Type B pancreatic cell (in vitro differentiated cells): ENCODE measurements at places on chromosomes 1 and 21. TPM values are rescaled to one million over a fixed set of nuclear protein-coding genes. Genes with fewer than 3 reads are reported as not detected.

PLA2G2D gene
- total RNA-seq: not detected in 2 replicates

PRR9 gene
- total RNA-seq: not detected in 2 replicates

NCAM2 gene
- 5.3 and 22.6 TPM in 2 replicates for total RNA-seq

MPZL1 gene
- 93.8 and 103 TPM in 2 replicates for total RNA-seq

AGRN gene
- 166 and 285 TPM in 2 replicates for total RNA-seq

KMO gene
- total RNA-seq: 0.17 and 1.1 TPM in 2 replicates

CFHR5 gene
- total RNA-seq: not detected in 2 replicates

GLMN gene
- total RNA-seq: 11.1 and 19.9 TPM in 2 replicates

DNA sequence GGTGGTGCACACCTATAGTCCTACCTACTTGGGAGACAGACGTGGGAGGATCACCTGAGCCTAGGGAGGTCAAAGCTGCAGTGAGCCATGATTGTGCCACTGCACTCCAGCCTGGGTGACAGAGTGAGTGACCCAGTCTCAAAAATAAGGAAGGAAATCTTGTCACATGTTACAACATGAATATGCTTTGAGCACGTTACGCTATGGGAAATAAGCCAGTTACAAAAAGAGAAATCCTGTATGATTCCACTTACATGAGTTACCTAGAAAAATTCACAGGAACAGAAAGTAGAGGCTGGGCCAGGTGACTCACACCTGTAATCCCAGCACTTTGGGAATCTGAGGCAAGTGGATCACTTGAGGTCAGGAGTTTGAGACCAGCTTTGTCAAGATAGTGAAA, 6.7 kb upstream of the PADI6 start:
- H3K27me3 ChIP-seq: peaks cover 19% of the 10 kb centered on the region
- no peaks in the 10 kb centered on the region for H3K4me1 ChIP-seq
- H3K4me3 ChIP-seq: no peak overlapping the region
- no peak overlapping the region for H3K27ac ChIP-seq

GRCh38 chr1:2528016-2528415, 1.6 kb upstream of the PANK4 start:
- H3K27me3 ChIP-seq: peaks cover 30% of the 10 kb centered on the region
- H3K27ac ChIP-seq: no peak overlapping the region
- H3K36me3 ChIP-seq: no peaks in the 10 kb centered on the region
- peaks cover 20% of the 10 kb centered on the region for H3K4me1 ChIP-seq
- DNase-seq: no peak

GRCh38 chr1:211281320-211282022, 22.3 kb downstream of the RCOR3 start:
- no peaks in the 10 kb centered on the region for H3K4me1 ChIP-seq
- H3K27me3 ChIP-seq: no peaks in the 10 kb centered on the region
- H3K36me3 ChIP-seq: peaks cover 26% of the 10 kb centered on the region

DNA sequence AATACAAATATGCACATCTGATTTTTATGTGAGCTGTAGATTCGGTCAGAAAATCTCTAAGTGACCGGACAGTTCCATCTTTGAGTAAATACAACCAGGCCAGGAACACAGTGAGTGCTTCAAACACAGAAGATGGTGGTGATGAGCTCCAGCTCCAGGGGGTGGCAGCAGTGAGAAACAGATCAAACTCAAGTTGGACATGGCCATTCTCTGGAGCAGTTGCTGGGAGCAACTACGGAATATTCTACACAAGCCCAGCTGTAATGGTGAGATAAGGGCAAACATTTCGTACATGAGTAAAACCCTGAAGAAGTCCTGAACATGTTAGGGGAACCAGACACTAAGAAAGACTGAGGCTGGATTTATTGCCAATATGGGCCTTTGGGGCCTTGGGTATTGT, 100.7 kb downstream of the BARHL2 start:
- no peak overlapping the region for H3K27ac ChIP-seq
- H3K36me3 ChIP-seq: no peaks in the 10 kb centered on the region
- H3K4me3 ChIP-seq: no peak overlapping the region
- H3K27me3 ChIP-seq: peaks cover 8% of the 10 kb centered on the region

DNA sequence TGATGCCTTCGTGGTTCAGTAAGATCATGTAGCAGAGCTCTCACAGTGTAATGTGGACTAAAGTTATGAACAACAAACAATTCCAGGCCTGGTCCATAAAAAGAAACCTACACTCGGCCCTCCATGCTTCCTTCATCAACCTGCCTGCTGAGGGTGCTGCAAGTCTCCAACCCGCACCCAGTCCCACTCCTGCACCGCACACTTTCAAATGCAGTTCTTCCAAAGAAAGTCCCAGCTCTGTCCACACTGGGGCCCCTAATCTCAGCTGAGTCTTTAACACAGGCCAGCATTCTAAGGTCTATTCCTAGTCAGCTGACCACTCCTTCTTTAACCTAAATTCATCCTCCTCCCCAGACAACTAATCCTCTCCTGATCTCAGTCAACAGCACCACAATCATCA, 71.5 kb upstream of the NR5A2 start:
- DNase-seq: no peak

DNA sequence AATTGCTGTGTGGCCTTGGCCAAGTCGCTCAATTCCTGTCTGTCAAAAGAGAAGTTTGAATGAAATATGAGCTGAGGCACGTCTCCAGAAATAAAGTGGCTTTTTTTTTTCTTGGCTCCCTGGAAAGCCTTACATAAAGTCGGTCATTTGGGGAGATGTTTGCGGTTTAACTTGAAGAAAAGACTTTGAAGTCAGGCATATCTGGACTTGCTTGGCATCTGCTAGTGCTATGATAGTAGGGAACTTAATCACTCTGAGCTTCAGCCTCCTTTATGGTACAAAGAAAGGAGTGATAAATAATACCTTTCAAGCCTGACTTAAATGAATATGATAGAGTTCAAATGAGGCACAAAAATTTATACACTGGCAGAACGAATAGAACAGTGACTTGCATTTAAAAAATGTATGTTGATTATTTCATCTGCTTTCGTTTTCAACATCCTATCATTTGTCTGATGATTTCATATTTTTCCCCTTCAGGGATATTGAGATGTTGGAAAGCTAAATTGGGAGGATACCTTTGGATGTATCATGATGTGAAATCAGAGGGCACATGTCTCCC, 60.2 kb downstream of the FASLG start:
- peaks cover 35% of the 10 kb centered on the region for H3K4me1 ChIP-seq
- DNase-seq: no peak
- peak overlapping the region; percentile 63 for H3K27ac ChIP-seq
- H3K27me3 ChIP-seq: no peaks in the 10 kb centered on the region

GRCh38 chr1:198776602-198777029, 137.8 kb downstream of the PTPRC start:
- H3K36me3 ChIP-seq: no peaks in the 10 kb centered on the region
- H3K27ac ChIP-seq: no peak overlapping the region

- H3K4me1 ChIP-seq: peaks cover 61% of the 10 kb centered on the region
- no peak overlapping the region for H3K4me3 ChIP-seq
- H3K36me3 ChIP-seq: no peaks in the 10 kb centered on the region
Observed at GRCh38 chr1:47575855-47576757, 138.3 kb downstream of the FOXD2 start.

- DNase-seq: no peak
- no peaks in the 10 kb centered on the region for H3K27me3 ChIP-seq
- peak overlapping the region; percentile 1 for H3K27ac ChIP-seq
- H3K36me3 ChIP-seq: no peaks in the 10 kb centered on the region
- H3K4me1 ChIP-seq: peaks cover 22% of the 10 kb centered on the region
- H3K4me3 ChIP-seq: no peak overlapping the region
Observed at GRCh38 chr1:172897738-172898137, 153.0 kb downstream of the TNFSF18 start.

GRCh38 chr1:23291706-23292105, 52.4 kb downstream of the HNRNPR start:
- DNase-seq: no peak
- no peak overlapping the region for H3K4me3 ChIP-seq
- H3K4me1 ChIP-seq: no peaks in the 10 kb centered on the region
- no peak overlapping the region for H3K27ac ChIP-seq
- peaks cover 16% of the 10 kb centered on the region for H3K36me3 ChIP-seq

DNA sequence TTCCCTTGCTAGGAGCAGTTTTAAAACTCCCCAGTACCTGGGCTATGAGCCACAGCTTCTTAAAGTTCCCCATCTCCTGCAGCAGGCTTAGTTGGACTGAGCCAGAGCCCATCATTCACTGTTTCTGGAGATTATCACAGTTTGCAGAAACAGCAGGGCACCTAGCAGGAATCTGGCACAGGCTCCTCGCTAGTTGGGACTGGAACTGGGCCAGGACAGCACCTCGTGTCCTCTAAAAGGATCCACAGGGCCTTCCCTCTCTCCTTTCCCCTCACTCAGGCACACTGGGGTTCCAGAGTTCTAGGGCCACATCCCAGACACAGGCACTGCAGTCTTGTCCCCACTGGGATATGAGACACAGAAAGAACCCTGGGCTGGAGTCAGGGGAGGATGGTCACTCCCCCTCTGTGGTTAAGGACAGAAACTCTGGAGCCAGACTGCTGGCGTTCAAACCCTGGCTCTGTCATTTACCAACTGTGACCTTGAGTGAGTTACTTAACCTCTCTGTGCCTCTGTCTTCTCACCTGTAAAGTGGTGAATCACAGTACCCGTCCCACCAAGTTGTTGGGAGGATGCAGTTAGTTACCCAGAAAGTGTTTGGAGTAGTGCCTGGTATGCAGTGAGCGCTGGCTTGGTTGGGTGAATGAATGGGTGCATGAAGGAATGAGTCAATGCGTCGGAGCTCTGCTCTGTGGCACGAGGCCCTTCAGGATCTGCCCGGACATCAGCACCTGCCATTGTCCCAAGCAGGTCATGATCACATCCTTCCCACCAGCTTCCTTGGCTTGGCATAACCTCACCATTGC, 18.8 kb upstream of the ECE1 start:
- H3K27me3 ChIP-seq: no peaks in the 10 kb centered on the region
- H3K4me1 ChIP-seq: peaks cover 57% of the 10 kb centered on the region
- no peak overlapping the region for H3K4me3 ChIP-seq
- H3K27ac ChIP-seq: no peak overlapping the region

GRCh38 chr1:112369392-112370285, 26.4 kb upstream of the CTTNBP2NL start:
- no peaks in the 10 kb centered on the region for H3K4me1 ChIP-seq
- no peaks in the 10 kb centered on the region for H3K36me3 ChIP-seq
- peaks cover 52% of the 10 kb centered on the region for H3K27me3 ChIP-seq
- no peak overlapping the region for H3K27ac ChIP-seq
- peak; percentile 90 for DNase-seq

DNA sequence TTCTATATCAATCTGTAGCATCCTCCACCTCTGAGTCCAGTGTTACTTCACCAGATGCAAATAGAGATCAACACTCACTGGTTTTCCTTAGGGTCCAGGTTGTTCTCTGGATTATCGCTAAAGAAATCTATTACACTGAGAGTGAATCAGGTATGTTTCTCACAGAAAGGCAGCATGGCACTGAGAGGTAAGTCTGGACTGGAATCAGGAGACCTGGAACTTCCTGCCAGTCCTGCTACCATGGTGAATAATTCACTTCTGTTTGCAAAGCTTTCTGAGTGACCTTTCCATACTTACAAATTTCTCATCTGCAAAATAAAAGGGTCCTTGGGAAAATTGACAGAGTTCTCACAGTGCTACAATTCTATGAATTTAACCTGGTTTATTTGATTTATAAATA, 1583.3 kb downstream of the MRPL39 start:
- no peaks in the 10 kb centered on the region for H3K27me3 ChIP-seq
- H3K27ac ChIP-seq: no peak overlapping the region
- H3K4me1 ChIP-seq: no peaks in the 10 kb centered on the region
- no peak overlapping the region for H3K4me3 ChIP-seq
- H3K36me3 ChIP-seq: no peaks in the 10 kb centered on the region

DNA sequence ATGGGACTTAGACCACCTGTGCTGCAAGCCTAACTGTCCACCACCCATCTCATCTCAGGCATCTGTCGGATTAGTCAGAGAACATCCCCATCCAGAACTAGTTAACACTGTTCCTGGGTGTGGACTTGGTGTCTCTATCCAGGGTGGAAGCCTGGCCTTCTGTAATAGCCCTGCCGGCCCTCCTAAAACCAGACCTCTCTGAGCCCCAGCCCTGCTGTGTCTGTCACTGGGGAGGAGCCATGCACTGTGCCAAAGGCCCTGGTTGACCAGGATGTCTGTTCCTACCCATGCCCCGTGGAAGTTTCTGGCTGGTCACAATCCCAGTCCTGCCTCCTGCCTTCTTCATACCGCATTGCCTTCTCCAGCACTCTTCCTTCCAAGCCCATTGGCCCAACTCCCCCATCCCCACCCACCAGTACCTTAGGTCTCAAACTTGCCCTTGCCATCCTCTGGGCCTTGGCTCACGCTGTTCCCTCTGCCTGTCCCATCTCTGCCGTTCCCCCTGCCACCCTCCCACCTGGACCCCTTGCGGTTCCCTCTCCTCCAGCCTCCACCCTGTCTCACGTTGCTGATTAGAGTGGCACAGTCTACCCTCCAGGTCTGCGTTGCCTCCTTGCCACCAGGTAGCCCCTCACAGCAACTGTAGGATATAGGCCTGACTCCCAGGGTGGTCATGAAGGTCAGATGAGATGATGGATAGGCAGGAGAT, 105.6 kb downstream of the EPHB2 start:
- H3K27ac ChIP-seq: no peak overlapping the region
- H3K27me3 ChIP-seq: no peaks in the 10 kb centered on the region
- no peaks in the 10 kb centered on the region for H3K36me3 ChIP-seq
- no peak for DNase-seq

DNA sequence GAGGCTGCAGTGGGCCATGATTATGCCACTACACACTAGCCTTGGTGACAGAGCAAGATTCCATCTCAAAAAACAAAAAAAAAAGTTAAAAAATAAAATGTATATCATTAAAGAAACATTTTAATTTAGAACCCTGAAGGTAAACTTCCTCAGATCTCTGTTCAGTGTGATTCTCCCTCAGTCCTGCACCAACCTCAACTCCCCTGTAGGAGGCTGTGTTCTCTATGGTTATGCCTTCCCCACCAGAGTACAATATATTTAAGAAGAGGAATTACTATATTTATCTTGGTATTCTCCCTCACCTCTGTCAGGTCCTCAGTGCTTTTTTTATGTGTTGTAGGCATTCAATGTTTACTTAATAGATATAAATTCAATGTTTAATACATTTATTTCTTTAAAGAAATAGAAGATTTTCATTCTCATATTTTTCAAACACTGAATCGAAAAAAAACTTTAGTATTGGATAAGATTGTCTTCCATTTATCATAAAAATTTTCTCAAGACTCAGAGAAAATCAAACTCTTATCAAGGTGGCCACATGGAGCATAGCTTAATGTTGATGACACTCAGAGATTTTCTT, 4.8 kb upstream of the LRRC8B start:
- peaks cover 6% of the 10 kb centered on the region for H3K4me1 ChIP-seq
- H3K27ac ChIP-seq: no peak overlapping the region
- no peaks in the 10 kb centered on the region for H3K27me3 ChIP-seq
- no peaks in the 10 kb centered on the region for H3K36me3 ChIP-seq

- no peak overlapping the region for H3K27ac ChIP-seq
- peak; percentile 43 for DNase-seq
- no peaks in the 10 kb centered on the region for H3K36me3 ChIP-seq
- peaks cover 11% of the 10 kb centered on the region for H3K4me1 ChIP-seq
- H3K27me3 ChIP-seq: no peaks in the 10 kb centered on the region
Observed at GRCh38 chr21:38858026-38858811, 52.5 kb downstream of the ETS2 start.

DNA sequence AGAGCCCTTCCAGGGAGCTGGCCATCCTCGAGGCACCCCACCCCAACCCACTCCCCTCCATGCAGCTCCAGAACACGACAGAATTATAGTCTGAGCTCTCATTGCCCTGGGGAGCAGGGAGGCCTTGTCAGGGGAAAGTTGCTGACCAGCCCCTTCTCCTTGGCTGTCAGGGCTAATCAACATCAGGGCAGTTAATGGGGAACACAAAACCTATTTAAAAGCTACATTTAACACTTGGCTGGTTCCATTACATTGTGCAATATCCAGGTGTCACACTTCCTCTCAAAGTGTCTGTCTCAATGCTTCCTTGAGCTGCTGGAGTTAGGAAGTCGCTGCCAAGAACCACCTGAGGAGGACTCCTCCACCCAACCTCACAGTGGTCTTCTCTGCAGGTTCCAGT, 111.8 kb upstream of the GRIK3 start:
- H3K27me3 ChIP-seq: peaks cover 45% of the 10 kb centered on the region
- H3K4me1 ChIP-seq: no peaks in the 10 kb centered on the region
- H3K27ac ChIP-seq: no peak overlapping the region
- peak; percentile 51 for DNase-seq
- no peak overlapping the region for H3K4me3 ChIP-seq
- no peaks in the 10 kb centered on the region for H3K36me3 ChIP-seq
